ENCODE measurements at places on chromosomes 13 and 19.
A peak's percentile ranks its signal among the peaks of the same experiment; 100 is the strongest.

DNA sequence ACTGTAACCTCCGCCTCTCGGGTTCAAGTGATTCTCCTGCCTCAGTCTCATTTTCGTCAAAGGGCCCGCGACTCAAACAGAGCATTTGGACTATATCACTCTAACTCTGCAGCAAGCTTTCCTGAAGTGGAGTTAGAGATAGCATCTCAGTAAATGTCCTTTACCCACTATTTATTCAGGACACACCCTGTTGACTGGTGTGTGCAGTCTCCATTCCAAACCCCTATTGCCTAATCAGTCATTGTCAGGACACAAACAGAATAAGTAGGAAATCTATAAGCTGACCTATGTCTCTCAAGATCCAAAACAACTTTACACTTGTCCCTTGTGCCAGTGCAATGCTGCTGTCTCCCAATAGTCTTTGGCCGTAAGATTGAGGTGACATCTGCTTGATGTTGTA, 1.4 kb downstream of the ZNF222 start:
- no peak for DNase-seq

GRCh38 chr13:33767140-33767539, 50.8 kb upstream of the RFC3 start:
- no peak for DNase-seq

GRCh38 chr13:79455331-79455730, 25.6 kb upstream of the NDFIP2 start:
- no peak for DNase-seq

DNA sequence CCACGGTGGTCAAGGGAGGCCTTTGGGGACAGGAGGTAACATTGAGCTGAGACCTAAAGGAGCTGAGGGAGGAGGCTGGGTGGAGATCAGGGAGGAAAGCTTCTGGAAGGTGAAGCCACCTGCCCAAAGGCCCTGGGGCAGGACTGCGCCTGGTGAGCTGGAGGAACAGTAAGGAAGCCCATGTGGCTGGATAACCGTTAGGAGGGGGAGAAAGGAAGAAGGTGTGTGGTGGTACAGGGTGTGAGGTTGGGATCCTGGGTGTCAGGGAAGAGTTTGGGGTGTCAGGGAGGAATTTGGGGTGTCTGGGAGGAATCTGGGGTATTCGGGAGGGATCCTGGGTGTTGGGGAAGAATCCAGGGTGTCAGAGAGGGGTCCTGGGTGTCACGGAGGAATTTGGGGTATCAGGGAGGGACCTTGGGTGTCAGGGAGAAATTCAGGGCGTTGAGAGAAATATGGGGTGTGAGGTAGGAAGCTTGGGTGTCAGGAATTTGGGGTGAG, 695 bp downstream of the TICAM1 start:
- DNase-seq, result no peak

DNA sequence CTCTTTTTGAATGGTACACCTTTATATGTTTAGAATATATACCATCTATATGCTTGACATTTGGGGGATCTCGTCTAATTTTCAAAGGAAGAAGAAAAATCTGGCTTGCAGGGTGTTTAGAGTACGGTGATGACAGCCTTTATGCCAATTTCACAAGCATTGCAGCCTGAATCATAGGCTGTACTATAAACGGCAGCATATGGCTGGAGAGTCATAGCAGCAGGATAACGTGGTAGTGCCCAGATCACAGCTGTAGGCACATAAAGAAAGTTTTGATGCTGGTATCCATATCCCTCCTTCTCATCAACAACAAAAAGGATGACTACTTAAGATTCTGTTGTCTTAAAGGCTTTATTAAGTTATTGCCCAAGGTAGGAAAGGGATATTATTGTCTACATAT, 253.0 kb downstream of the PCDH9 start:
- DNase-seq, result no peak

- DNase-seq, result no peak
These were observed 29.1 kb upstream of the IGFL4 start for GRCh38 chr19:46069806-46070341.

DNA sequence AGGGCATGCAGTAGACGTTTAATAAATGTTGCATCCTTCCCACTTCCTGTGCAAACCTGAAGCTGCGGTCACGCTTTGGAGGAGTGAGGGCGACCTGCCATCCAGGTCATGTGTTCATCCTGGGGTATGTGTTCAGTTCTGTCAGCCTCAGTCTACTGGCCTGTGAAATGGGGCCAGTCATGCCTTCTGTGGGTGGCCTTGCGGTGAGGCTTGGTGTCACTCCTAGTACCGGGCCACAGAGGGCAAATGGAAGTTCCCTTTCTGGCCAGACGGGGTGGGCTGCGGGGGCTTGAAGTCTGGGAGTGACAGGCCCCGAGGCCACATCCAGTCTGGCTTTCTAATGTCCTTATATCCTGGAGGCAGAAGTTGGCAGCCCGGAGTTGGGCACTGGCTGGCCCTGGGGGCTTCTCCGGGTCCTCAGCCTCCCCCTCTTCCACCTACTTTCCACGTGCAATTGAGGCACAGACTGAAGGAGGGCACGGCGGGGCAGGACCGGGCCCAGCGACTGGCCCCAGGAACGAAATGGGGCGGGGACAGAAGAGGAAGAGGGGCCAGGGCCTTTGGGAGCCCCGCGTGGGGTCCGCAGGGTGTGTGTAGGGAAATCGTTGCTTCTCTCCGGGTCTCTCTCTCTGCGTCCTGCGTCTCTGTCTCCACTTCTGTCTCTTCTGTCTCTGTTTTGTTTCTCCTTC, 11.1 kb downstream of the PDE4A start:
- DNase-seq, result peak; percentile 73

- no peak for DNase-seq
These were observed 30.4 kb downstream of the CYP4F22 start for GRCh38 chr19:15538774-15539173.

DNA sequence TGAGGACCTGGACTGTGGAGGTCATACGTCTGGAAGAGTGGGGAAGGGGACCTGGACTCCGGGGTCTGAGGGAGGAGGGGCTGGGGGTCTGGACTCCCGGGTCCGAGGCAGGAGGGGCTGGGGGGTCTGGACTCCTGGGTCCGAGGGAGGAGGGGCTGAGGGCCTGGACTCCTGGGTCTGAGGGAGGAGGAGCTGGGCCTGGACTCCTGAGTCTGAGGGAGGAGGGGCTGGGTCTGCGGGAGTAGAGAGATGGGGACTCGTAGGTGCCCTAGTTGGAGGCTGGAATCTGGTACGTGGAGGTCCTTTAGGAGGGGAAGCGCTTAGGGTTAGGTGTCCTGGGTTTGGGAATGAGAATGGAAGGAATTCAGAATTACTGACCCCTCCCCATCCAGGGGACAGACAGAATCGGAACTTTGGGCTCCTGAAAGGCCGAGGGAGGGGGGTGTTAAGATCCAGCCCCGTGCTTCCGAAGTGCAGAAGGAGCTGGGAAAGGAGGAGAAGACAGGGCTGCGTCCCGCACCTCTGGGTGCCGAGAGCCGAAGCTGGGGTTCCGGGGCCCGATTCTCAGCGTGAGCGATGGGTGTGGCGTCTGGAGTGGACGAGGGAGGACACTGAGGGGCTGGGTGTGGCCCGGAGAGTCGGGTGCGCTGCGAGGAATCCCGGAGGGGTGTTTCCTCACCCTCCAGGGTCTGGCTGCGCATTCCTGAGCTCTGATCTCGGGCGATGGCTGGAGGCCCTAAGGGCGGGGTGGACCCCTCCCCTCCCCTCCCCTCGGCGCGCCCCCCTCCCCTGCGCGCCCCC, 608 bp downstream of the MYADM start:
- peak; percentile 89 for DNase-seq

GRCh38 chr13:87821512-87821911, 150.3 kb downstream of the SLITRK5 start:
- no peak for DNase-seq

DNA sequence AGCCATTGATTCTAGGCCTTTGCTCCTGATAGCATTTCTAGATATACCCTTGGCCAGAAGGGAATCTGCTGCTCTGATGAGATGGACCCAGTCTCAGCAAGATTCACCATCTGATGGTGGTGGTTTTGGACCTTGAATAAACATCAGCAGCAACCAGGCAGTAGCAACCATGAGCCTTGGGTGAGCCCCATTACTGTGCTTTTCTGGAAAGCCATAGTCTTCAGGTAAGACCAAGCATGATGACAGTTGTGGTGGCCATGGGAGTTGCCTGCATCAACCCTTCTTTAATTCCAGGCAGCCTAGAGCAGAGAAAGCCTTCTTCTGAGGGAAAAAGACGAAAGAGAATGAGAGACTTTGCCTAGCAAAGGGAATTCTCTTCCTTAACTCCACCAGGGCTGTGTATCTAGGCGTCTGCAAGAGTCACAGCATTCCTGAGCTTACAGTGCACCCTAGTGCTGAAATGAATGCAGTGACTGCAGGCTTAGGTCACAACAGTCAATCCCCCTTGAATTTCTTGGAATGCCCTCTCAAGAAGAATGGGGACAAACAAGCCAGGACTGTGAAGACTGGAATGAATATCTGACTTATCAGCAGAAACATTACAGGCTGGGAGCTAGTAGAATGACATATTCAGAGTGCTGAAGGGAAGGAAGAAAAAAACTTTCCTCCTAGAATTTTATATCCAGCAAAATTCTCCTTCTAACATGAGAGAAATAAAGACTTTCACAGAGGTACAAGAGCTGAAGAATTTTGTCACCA, 942.4 kb upstream of the PCDH20 start:
- DNase-seq, result no peak

DNA sequence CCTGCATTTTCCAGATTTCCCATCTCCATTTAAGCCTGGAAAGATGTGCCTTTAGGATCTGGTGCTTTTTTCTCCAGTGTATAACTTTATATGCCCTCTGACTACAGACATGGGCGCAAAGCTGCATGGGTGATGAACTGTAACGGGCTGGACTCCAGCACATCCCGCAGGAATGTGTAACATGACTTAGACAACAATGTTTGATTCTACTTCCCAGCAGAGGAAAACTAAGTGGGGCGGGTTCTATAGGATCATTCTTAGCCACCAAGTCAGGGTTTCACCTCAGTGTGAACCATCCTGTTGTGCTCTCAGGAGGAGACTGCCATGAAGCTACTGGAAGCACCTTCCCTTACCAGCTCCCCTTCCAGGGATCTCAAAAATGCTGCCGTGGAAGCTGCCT, 93.2 kb upstream of the SERP2 start:
- DNase-seq, result no peak

GRCh38 chr13:38308736-38309135, 40.9 kb upstream of the UFM1 start:
- no peak for DNase-seq

GRCh38 chr13:30382836-30383525, 39.3 kb upstream of the UBE2L5 start:
- DNase-seq, result no peak

- DNase-seq, result peak; percentile 76
These were observed 1.8 kb downstream of the HMGB1 start for GRCh38 chr13:30463787-30464495.

- no peak for DNase-seq
These were observed 1.1 kb upstream of the GJA3 start for GRCh38 chr13:20161951-20162300.

GRCh38 chr13:91346850-91347201, 661 bp upstream of the MIR17HG start:
- DNase-seq, result no peak

GRCh38 chr19:17216058-17216670, 1.0 kb downstream of the USE1 start:
- DNase-seq, result no peak

DNA sequence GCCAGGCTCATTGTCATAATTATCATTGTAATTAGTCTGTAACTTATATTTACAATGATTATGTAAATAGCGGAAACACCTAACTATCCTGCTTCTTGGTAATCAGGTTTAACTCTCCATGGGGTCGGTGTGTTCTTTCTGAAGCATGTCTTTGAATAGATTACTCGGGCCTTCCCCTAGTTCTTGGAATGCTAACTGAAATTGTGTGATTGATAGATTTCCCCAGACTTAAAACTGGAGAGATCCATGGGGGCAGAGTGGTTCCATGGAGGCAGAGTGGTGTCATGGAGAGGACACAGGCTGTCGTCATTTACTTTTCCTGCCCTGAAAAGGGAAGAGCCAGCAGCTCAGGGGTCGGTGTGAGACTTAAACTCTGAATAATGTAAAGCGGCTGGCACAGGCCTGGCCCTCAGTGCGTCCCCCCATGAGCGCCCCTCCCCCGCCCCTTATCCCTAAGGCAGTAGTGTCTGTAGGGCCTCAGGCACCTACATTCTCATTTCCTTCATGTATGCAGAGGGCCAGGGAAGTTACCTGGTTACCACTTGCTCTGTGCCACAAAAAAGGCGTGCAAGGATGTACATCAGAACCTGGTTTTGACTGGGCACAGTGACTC, 225.1 kb downstream of the TM9SF2 start:
- DNase-seq, result no peak

DNA sequence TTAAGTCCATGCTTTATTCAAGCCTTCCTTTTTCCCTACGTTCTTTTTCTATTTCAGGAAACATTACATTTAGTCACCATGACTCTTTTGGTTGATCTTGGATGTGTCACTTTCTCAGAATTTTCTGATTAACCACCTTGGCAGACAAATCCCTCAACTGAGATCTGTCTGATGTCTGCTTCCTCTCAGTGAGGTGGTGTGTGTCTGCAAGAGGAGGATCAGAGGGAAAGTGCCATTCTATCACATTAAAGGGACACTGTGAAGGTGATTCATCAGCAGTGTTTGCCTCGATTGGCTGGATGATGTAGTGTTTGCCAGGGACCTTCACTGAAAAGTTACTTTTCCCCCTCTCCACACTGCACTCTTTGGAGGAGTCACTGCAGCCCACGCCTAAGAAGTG, 3.0 kb upstream of the CCNP start:
- no peak for DNase-seq

- no peak for DNase-seq
These were observed 595.5 kb downstream of the SLITRK1 start for GRCh38 chr13:83286737-83287136.

DNA sequence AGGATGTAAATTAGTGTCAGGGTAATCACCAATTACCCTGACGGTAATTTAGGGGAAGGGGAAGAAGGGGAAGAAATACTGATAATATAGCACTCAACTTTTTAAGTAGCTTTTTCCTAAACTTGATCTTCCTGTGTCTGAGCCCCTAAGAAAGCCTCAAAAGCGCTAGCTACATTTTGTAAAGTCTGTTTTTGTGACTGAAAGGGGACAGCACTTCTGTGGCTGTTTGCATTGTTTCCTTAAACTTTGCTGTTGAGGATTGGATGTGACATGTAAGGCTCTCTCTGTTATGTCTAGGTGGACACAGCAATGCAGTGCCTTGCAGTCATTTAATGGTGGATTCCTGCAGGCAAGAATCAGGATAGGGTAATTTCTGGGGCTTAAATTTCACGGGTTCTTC, 42.8 kb downstream of the SPATA13 start:
- DNase-seq, result no peak

- DNase-seq, result no peak
These were observed 3.2 kb downstream of the EPN1 start for GRCh38 chr19:55678121-55678671.

- DNase-seq, result no peak
These were observed 1.2 kb downstream of the RPS19 start for GRCh38 chr19:41861116-41861768.

DNA sequence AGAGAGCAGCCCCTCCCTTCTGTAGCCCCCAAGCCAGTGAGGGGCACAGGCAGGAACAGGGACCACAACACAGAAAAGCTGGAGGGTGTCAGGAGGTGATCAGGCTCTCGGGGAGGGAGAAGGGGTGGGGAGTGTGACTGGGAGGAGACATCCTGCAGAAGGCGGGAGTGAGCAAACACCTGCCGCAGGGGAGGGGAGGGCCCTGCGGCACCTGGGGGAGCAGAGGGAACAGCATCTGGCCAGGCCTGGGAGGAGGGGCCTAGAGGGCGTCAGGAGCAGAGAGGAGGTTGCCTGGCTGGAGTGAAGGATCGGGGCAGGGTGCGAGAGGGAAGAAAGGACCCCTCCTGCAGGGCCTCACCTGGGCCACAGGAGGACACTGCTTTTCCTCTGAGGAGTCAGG, 4.2 kb downstream of the KLK3 start:
- no peak for DNase-seq

- DNase-seq, result no peak
These were observed 9.6 kb downstream of the C19orf25 start for GRCh38 chr19:1469255-1470054.

All from sigmoid colon (tissue), 7 donors.